ENCODE measurements at places on chromosomes 2 and 18.

- no peak for DNase-seq
Observed at GRCh38 chr2:233455491-233455890, 101.2 kb downstream of the DGKD start.

DNA sequence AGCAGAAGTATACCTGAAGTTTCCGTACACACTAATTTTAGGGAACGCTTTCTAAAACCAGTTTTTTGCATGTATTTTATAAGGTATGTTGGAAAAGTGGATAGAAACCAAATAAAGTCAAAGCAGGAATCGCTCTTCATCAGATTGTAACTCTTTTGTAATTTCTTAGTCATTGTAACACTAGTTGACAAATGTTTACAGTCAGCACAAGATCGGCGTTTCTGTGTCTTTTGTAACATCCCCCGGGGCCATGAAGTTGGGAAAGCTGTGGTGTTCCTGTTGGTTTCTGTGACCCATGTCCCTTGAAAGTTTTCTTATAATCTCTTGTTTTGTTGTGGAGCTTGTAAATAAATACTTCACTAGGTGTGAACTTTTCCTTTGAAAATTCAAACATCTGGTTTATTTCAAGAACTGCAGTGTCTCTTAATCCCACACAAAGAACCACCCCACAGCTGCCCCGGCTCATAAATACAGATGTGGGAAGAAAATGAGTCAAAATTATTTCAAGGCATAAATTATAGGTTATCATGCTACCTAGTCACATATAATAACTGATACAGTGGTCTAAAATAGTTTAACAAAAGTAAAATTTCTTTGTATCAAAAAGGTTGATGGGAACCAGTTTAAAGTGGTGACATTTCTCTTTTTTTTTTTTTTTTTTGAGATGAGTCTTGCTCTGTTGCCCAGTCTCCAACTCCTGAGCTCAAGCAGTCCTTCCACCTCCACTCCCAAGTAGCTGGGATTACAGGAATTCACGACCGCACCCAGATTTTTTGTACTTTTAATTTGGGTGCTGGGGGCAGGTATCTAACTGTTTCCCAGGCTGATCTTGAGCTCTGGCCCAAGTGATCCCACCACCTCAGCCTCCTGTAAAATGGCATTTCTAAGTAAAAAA is 751 bp upstream of the NMI start:
- DNase-seq = no peak

GRCh38 chr2:225740086-225740485 is 340.6 kb downstream of the NYAP2 start:
- no peak for DNase-seq

- no peak for DNase-seq
Observed at GRCh38 chr18:48408727-48409590, at the start of gene ZBTB7C. Gene ZBTB7C, minus strand, starts transcription at chr18:48409383.

DNA sequence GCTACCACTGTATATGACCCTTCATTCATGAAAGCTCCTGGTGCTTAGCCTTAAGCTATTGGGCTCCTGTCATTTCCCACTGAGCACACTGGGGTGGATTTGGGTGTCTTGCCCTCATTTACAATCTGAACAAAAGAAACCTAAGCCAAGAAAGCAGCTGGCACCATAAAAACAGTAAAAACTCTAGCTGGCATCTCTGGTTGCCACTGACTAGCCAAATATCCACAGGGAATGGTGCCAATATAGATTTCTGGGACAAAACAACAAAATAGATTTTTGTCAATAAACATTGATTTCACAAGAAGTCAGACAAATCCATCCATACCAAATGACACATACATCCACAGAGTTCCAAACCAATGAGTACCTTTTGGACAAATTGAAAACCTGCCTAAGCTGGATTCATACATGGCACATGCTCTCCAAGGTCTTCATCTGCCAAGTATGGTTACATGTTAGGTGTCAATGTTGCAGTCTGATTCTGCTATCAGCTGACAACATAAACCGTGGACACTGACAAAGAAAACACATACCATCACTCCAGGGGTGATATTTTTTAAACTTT is 1081.5 kb upstream of the ZEB2 start:
- no peak for DNase-seq

GRCh38 chr2:61575447-61575859 is 37.3 kb upstream of the XPO1 start:
- no peak for DNase-seq
